Activated naive CD8-positive, alpha-beta T cell treated with anti-CD3 and anti-CD28 coated beads, Interleukin-2, amount 50 U/mL, for 24 hours (primary cell): ENCODE measurements at places on chromosomes 11 and 22.
A peak's percentile ranks its signal among the peaks of the same experiment; 100 is the strongest.

DNA sequence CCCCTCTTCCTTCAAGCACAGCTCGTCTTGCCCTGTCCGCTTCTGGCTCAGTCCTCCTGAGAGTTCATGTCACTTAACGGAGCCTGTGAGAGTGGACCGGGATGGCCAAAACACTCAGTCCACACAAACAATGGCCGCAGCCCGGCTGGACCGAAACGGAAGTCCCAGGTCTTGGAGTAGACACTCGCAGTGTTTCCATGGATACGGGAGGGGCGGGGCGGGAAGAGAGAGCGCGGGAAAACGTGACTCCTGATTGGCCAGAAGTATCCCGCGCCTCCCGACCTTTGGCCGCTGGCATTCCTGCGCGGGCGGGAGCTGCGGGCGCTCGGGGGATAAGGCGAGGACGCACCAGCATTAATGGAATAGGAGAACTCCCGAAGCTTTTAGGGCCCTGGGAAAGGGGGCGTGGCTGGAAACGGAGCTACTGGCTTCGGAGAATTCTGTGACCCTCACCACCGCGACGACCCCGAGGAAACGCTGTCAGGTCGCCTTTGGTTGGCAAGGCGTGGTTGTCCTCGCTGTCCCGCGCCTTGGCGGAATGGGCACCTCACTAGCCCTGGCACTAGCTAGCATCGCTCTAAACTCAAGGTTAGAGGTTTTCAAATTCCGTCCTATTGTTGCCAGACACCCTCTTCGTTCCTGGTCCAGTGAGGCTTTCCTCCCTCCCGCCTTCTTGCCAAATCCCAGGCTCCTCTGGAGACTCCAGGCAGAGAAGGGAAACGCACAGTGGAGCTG, at the start of the genes NLRP14 and ZNF214:
TSS of gene NLRP14 (plus strand) at position 297 of the 735 bp plus-strand sequence. CDS start 18,108 bp downstream, outside the sequence.
TSS of gene ZNF214 (minus strand) at position 164 of the 735 bp plus-strand sequence. CDS start 17,511 bp downstream, outside the sequence.
- H3K4me3 ChIP-seq, result peak within 1 kb of the TSS; percentile 24
- DNase-seq, result no peak
- H3K4me1 ChIP-seq, result peaks cover 2% of the 10 kb centered on the region
- H3K27ac ChIP-seq, result no peak within 1 kb of the TSS

DNA sequence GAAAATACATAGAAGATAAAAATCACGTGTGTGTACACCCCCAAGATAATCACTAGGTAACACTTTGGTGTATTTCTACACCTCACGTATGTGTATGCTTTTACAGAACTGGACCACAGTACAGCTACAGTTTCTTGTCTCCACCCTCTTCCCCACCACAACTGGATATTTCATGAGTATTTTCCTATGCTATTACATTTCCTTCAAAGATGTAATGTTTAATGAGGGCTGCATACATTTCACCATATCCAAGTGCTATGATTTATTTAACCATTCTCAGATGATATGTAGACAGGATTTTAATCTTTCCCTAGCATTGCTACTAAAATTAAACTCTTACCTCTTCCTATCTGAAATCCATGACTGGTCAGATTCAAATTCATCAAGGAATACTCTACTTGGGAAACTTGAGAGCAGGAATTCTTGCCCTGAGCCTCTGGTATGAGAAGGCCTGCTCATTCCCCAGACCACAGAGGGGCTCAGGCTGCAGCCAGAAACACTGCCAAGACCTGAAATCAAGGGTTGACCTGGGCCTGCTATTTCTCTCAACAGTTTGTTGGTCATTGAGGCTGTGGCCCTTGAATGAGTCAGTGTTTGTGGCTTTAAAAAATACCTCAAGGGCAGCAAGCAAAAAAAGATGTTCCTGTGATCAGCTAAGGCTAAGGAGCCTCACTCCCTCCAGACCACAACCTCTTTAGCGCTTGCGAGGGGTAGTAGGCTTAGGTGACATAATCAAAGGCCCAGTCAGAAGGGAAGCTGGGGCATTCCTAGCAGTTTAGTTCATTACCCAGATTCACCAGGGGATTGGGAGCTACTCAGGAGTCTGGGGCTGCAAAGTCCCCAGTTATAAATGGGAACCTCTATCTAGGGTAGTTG, 55.5 kb downstream of the ABTB2 start:
- H3K4me1 ChIP-seq, result peaks cover 18% of the 10 kb centered on the region
- H3K4me3 ChIP-seq, result no peak overlapping the region
- DNase-seq, result no peak

GRCh38 chr22:31750365-31751284, 693 bp upstream of the PRR14L start:
- peaks cover 1% of the 10 kb centered on the region for H3K27me3 ChIP-seq
- H3K36me3 ChIP-seq, result peaks cover 13% of the 10 kb centered on the region
- no peak for DNase-seq
- peak overlapping the region; percentile 97 for H3K4me3 ChIP-seq
- peak overlapping the region; percentile 95 for H3K27ac ChIP-seq
- peaks cover 58% of the 10 kb centered on the region for H3K4me1 ChIP-seq

GRCh38 chr11:101341578-101341977, 212.0 kb upstream of the PGR start:
- no peak for DNase-seq
- no peaks in the 10 kb centered on the region for H3K4me1 ChIP-seq
- no peaks in the 10 kb centered on the region for H3K36me3 ChIP-seq
- no peaks in the 10 kb centered on the region for H3K27me3 ChIP-seq
- no peak overlapping the region for H3K4me3 ChIP-seq
- H3K27ac ChIP-seq, result no peak overlapping the region
